ENCODE measurements at places on chromosomes 5 and 9. TPM values are rescaled to one million over a fixed set of nuclear protein-coding genes. Genes with fewer than 3 reads are reported as not detected.

- DNase-seq = no peak
- no peak overlapping the region for H3K27ac ChIP-seq
- H3K36me3 ChIP-seq = no peaks in the 10 kb centered on the region
These were observed 81.8 kb downstream of the SUSD1 start for GRCh38 chr9:112093147-112093869.

DNA sequence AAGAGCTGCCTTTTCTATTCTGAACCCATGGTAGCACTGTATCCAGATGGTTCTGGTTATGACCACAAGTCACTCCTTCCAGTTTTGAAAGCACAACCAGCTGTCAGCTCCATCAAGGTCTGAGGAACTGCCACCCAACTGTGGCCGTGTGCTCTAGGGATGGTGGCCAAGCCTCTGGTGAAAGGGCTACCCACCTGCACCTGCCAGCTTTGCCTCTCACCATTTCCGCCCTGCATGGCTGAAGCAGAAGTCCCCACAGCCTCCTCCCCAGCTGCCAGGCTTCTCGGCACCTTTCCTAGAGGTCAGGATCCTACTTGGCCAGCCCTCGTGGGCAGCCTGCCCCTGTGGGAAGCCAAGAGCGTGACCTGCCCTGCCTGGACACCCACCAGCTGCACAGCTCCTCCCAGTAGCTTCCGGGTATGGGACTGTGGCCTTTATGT is 16.8 kb downstream of the SEMA5A start:
- no peak for DNase-seq
- no peaks in the 10 kb centered on the region for H3K36me3 ChIP-seq
- H3K27me3 ChIP-seq = no peaks in the 10 kb centered on the region
- H3K4me1 ChIP-seq = no peaks in the 10 kb centered on the region
- no peak overlapping the region for H3K27ac ChIP-seq

The NREP gene
- total RNA-seq = 22.6 TPM

GRCh38 chr9:38046661-38047300 is 22.2 kb downstream of the SHB start:
- DNase-seq = no peak
- no peaks in the 10 kb centered on the region for H3K36me3 ChIP-seq
- H3K27me3 ChIP-seq = no peaks in the 10 kb centered on the region
- H3K4me3 ChIP-seq = no peak overlapping the region
- peaks cover 6% of the 10 kb centered on the region for H3K4me1 ChIP-seq

Measured in activated CD8-positive, alpha-beta T cell treated with anti-CD3 and anti-CD28 coated beads for 36 hours (primary cell).